ENCODE measurements at places on chromosomes 2 and 18.

- no peak for DNase-seq
These were observed 16.0 kb upstream of the ST8SIA3 start for GRCh38 chr18:57336343-57336742.

DNA sequence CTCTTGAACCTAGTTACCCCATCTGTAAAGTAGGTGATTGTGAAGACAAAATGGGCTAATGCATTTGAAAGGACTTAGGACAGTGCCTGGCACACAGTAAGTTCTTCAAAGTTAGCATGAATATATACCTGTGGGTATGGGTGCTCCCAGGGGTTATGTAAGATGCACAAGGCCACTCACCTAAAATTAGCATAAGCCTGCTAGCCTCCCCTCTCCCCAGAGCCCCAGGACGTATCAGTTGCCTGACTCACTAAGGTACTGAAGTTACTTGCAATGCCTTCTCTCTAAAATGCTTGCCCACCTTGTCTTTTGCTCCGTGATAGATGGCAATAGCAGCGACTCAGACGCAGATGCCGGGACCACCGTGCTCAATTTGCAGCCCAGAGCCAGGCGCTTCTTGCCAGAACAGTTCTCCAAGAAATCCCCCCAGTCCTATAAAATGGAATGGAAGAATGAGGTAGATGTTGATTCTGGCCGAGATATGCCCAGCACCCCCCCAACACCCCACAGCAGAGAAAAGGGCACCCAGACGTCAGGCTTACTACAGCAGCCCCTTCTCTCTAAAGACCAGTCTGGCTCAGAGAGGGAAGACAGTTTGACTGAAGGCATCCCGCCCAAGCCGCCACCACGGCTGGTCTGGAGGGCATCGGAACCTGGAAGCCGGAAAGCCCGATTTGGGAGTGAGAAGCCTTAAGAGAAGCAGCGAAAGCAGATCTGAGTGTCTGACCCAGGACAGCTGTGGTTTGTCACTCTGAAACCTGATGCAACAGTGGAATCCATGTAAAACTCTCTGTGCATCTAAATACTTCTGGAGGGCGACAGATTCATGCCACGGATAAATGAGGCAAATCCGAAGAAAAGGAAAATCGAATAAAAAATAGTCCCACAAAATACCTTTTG is 53.8 kb upstream of the TMEM182 start:
- no peak for DNase-seq

DNA sequence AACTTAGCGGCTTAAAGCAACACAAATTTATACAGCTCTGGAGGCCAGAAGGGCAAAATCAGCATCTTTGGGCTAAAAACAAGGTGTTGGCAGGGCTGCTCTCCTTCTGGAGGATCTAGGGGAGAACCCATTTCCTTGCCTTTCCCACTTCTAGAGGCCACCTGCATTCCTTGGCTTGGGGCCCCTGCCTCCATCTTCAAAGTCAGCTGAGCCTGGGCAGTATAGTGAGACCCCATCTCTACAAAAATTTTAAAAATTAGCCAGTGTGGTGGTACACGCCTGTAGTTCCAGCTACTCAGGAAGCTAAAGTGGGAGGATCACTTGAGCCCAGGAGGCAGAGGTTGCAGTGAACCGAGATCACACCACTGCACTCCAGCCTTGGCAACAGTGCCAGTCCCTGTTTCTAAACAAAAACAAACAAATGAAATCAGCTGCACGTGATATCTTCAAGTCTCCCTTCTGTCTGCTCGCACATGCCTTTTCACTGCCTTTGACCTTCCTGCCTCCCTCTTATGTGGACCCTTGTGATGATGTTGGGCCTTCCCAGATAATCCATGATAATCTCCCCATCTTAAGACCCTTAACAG is 200.6 kb downstream of the ZFP36L2 start:
- DNase-seq = no peak

GRCh38 chr2:177263451-177264208 is 897 bp downstream of the NFE2L2 start:
- DNase-seq = peak; percentile 99

- DNase-seq = peak; percentile 20
These were observed 15.9 kb downstream of the C2orf74 start for GRCh38 chr2:61177727-61178549.

- no peak for DNase-seq
These were observed 86.3 kb upstream of the FSHR start for GRCh38 chr2:49240608-49241007.

DNA sequence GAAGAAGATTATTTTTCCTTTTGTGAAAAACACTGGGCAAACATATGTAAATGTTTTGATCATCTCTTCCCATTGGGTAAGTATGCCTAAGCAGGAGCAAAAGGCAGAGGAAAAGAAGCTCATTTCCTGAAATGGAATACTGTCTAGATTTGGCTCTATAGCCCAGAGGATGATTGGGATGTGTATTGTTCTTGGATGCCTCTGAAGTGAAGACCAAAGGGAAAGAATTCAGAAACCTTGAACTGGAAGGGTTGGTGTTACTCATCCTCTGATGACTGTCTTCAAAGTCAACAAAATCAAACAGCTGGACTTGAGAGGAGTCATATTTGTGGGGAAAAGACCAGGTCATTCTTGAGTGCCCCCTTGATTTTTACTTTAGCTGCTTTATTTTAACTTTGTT is 112.6 kb upstream of the NT5C1B start:
- DNase-seq = peak; percentile 60

- no peak for DNase-seq
These were observed 28.1 kb downstream of the MAP4K4 start for GRCh38 chr2:101725515-101726192.

GRCh38 chr2:160472839-160473251 is 20.8 kb downstream of the RBMS1 start:
- no peak for DNase-seq

GRCh38 chr2:148483665-148484064 is 160.9 kb upstream of the EPC2 start:
- DNase-seq = no peak

DNA sequence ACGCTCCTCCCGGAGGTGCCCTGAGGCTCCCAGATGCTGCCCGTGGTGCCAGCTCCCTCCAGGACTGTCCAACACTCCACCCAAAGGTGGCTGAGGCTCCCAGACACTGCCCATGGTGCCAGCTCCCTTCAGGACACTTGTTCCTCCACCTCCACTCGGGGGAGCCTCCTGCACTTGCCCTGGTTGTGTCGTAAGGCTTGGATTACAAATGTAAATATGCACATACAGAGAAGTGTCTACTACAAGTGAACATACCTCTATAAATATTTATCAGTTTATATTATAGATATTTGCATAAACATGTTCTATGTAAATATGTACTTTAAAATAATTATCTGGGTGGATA is 143.3 kb downstream of the PXDN start:
- DNase-seq = no peak

- DNase-seq = no peak
These were observed 3.8 kb downstream of the GBX2 start for GRCh38 chr2:236164201-236164924.

- DNase-seq = no peak
These were observed 12.3 kb downstream of the GALNT1 start for GRCh38 chr18:35593859-35594258.

DNA sequence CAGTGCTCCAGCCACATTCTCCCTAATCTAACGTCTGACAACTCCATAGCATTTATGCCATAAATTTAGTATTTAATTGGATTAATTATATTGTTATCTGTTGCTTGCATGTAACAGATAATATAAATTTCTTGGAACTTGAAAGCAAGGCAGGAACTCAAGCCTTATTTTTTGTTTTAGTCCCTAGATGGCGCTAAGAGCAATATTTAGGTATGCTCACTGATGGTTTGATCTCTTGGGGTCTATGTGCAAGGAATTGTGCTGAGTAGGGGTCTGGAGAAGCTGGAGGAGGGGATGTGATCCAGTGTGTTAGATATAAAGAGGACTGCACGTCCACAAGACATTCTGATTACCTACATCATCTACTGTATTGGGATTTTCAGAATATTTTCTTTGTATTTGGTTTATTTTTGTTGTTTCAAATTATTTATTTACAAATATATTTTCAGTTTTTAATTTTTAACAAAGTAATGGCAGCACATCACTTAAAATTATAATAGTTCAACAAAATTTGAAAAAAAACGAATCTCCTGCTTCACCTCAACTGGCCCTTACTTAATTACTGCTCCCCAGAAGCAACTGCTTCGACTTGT is 32.8 kb downstream of the KATNAL2 start:
- DNase-seq = no peak

DNA sequence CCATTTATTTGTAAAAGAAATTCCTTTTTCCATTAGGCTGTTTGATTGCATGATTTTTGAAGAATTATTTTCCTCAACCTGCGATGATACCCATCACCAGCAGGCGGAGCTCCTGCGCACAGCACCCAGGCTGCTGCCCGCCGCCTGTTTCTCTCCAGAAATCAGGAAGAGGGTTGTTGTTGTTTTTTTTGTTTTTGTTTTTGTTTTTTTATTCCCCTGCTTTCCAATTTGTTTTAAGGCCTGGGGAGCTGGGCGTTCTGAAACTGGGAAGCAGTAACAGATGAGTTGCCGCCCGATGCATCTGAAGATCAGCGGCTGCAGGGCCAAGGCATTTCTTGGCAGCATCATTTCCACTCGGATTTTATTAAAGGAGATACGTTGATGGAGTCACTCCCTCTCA is 132.1 kb downstream of the MBP start:
- DNase-seq = peak; percentile 17

Data from mammary epithelial cell (primary cell).